ENCODE measurements at places on chromosomes 3 and 15.
A peak's percentile ranks its signal among the peaks of the same experiment; 100 is the strongest.

- no peak for DNase-seq
Observed at GRCh38 chr3:195260280-195260905, 10.6 kb downstream of the XXYLT1 start.

- no peak for DNase-seq
Observed at GRCh38 chr3:16064642-16065414, 109.7 kb upstream of the GALNT15 start.

GRCh38 chr3:169623971-169624370, 39.5 kb downstream of the MECOM start:
- DNase-seq = no peak

DNA sequence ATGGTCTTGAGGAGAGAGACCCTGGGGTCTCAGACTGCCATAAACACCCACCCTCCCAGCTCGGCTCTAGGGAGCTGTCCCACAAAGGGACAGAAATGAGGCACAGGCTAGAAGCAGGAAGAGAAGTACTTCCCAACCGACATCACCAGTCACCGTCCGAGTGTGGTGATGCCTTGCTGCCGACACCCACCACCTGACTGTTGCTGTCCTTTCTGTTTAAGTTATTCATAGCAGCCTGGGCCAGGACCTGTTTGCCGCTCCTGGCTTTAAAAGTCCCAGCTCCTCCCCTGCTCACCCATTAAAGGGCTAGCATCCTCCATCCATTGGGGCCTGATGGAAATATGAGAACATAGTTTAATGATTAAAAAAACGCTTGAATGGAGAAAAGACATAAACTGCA, 13.2 kb upstream of the SPG11 start:
- DNase-seq = no peak

- DNase-seq = no peak
Observed at GRCh38 chr3:13750731-13751130, 129.1 kb downstream of the WNT7A start.

DNA sequence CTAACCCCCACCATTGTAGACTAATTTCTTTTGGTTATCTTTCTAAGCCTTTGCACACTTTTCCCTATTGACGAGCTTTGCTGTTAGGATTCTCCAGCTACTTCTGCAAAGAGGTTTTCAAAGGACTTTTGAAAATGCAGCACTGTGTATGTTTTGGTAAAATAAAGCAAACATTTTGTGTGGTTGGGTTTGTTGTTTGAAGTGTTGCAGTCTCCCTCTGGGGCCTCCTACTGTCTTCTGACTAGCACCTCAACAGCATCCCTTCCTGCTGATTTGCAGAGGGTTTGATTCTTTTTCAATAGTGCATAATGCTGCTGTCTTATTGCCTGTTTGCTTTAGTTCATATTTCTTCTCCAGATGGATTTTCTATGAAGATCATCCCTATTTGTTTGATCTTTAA, 775.1 kb upstream of the CFAP20DC start:
- no peak for DNase-seq

GRCh38 chr3:32685543-32686185, 676 bp downstream of the CNOT10 start:
- DNase-seq = no peak

DNA sequence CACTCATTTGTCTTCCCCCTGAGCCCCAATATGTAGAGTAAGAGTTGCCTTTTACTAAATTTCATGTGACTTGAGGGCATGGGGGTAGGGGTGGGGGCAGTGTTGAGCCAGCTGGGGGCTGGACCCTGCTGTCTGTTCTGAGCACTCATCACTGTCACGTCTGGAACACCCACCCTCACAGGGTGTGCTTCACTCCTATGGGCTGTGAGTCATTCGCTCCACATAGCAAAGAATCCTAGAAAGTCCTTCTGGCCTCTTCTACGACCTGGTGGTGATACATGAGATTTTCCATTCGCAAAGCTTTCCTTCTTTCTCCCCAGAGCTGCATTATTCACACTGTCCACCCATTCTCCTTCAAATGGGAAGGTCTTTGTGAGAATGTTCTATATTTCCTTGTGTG, 43.6 kb upstream of the MGLL start:
- DNase-seq = no peak

DNA sequence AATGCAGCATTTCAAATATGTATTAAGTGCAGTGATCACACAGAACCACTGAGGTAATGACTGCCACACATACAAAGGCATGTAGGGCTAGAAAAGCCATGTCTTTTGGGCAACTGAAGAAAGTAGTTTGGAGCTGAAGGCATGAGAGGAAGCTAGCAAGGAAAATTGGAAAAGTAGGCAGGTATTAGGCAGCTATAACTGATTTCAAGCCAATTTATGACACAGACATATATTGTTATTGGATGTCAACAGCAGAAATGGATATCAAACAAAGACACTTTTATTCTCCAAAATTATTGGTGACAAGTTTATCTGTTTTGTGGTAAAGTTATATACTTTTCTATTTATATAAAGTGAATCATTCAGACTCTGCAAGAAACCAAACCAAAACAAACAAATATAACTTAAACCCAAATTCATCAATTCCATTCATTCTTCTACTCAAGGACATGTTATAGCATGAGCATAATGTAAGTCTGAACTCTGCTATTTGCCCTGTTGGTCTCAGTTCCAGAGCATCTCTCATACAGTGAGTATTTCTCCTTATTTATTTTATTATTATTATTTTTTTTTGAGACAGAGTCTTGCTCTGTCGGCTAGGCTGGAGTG, 307.4 kb upstream of the COL8A1 start:
- DNase-seq = no peak

DNA sequence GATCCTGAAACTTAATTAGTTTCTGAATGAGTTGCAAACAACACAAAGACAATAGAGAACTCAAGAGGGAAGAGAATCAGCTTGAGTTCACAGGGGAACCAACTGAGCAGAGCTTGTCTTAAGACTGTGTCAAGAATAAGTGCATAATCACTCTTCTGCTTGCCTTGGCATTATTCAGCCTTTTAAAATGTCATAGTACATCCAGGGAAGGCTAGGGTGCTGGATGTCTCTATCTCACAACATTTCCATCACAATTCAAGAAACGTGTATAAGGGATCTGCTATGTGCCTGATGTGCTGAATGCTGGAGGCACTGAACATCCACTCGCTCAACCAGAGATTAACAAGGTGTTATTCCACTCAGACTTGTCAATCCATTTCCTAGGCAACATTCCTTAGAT, 122.6 kb downstream of the CPNE4 start:
- no peak for DNase-seq

DNA sequence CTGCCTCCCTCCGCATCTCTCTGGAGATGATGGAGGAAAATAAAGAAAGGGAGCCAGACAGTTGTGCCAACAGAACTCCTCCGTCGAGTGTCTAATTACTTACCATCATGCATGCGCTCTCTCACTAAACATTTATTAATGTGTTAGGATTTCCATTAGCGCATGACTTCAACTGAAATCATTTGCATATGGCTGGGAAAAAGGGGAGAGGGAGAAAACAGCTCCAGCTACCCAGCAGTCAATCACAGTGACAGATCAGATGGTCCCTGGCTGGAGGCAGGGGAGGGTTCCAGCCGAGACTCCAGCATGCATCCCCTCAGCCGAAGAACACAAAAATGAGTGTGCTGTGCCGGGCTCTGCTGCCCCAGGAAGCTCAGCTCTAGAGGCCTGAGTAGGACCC, 6.8 kb upstream of the RHO start:
- DNase-seq = no peak

DNA sequence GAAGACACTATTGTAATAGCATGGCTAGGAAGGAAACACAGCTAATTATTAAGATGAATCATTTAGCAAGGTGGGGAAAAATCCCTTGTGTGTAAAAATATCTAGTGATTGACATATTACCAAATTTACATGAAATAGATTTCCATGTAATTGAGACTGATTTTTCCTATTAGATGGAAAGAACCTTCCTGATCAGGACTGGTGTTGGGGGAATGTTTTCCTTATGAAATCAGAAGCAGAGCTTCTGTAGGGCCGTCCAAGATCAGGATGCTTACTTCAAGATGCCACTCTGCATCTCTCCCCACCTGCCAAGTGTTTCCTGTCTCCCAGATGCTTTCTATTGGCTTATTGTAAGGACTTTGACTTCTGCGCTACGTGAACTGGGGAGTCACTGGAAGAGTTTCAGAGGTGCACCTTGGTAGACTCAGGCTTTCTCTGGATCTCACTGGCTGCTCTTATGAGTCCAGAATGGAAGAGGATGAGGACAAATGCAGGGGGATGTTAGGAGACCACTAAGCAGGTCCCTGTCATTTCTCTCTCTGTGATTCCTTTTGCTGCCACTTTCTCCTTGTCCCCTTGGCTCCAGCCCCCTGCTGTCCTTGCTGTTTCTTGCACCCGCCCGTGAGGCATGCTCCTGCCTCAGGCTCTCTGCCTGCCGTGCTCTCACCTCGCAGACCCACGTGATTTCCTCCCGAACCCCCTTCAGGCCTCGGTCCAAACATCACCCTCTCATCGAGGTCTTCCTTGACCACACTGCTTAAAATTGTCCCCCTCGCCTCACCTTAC, 30.1 kb downstream of the BTD start:
- DNase-seq = no peak

GRCh38 chr15:88178631-88179030, 77.9 kb downstream of the NTRK3 start:
- no peak for DNase-seq

DNA sequence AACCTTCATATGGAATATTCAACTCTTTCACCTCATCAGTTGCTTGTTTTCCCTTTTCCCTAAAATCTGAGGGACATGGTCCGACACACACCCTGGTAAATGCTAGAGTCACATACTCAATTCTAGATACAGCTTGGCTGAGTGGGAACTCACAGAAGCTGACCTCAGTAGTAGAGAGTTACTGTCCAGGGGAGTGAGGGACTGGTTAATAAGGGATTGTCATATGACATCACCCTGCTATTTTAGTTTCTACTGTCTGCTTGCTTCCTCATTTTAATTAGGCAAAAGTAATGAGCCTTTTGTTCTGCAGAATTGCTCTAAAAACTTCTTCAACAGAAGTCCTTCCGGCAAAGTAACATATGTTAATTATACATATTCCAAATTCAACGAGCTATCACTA, 244.5 kb downstream of the ZIC4 start:
- no peak for DNase-seq

DNA sequence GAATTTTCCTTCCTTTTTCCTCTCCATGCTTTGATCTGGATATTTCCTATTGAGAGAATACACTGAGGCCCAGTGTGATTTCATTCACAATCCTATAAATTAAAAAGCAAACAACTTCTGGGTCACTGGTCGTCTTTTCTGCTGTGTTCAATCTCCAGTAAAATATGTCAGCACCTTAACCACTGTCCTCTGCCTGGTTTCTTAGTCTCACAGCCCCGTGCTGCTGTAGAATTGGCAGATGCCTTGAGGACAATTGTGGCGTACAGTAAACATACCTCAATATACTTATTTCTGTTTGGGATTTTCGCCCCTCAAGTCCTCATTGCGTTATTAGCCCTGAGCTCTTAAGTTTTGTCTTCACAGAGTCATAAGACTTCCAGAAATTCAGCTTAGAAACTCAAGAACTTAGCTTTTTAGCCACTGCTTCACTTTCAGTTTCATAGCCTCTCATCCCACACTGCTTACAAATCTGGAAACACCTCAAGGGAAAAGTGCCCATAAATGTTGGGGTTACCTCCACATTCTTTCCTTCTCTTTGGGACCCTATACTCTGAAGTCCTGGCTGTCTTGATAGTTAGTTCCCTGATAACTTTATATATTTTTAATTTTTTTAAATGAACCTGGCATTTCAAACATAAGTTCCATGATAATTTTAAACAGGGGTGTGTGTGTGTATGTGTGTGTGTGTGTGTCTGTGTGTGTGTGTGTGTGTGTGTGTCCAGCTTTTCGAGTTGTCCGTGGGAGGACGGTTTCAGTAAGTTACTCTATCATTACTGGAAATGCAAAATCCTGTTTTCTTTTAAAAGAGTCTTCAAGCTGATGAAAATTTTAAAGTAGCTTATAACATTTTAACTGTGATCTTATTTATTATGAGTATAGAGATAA, 238.4 kb upstream of the CTDSPL start:
- no peak for DNase-seq

GRCh38 chr3:48268936-48269561, 28.1 kb downstream of the ZNF589 start:
- DNase-seq = no peak

- DNase-seq = peak; percentile 32
Observed at GRCh38 chr3:71111784-71112440, 471.6 kb downstream of the FOXP1 start.

DNA sequence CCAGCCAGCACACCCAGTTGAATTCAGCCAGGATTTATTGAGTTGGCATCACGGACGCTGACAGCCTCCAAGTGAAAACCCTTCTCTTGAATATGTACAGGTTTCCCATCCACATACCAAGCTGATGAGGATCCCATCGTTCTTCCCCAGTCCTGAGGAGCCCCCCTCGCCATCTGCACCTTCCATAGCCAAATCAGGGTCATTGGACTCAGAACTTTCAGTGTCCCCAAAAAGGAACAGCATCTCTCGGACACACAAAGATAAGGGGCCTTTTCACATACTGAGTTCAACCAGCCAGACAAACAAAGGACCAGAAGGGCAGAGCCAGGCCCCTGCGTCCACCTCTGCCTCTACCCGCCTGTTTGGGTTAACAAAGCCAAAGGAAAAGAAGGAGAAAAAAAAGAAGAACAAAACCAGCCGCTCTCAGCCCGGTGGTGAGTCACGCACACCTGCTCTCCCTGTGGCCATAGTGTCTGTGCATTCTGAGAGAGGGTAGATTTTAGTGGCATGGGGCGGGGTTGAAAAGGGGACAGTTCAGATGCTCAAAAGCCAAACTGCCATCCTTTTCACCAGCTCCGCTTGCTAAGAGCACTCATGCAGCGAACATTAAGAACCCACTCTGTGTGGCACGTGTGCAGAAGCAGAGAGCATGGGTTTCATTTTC, 51.2 kb downstream of the KLHL25 start:
- no peak for DNase-seq

- DNase-seq = no peak
Observed at GRCh38 chr3:188092648-188093047, 61.3 kb upstream of the LPP start.

DNA sequence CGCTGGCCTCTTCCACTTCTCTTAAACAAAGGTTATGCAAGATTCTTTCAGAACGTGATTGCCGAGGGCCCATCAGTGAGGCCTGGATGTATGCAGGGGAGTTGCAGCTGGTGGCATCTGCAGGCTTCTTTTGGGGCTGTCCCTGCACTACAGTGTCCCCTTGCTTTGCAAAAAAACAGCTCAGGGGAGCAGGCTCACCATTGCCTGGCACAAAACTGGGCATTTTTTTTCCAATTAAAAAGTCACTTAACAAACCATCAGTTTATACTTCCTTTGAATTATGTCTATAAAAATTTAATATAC, 148.6 kb downstream of the ATP10A start:
- no peak for DNase-seq

- DNase-seq = no peak
Observed at GRCh38 chr3:29408676-29409075, 127.8 kb downstream of the RBMS3 start.

DNA sequence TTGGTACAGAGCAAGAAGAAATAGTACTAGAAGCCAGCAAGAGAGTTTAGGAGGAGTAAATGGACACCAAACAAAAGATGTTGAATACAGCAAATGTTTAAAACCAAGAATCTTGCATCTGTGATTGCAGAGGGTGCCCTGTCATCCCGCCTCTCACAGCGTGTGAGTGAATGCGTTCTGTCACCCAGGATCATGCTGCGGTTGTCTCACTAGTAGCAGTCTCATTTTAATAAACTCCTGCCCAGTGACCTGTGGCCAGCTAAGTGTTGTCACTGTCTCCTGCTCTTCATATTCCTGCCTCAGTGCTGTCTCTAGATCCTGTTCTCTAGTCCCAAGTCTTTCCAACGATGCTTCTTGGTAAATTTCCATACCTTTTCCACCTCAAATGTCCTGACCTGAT, 584.6 kb downstream of the MCTP2 start:
- DNase-seq = no peak

- peak; percentile 69 for DNase-seq
Observed at GRCh38 chr3:49803465-49804140, 542 bp downstream of the INKA1 start.

All from keratinocyte (primary cell).